ENCODE measurements at places on chromosomes 7 and 10.
A peak's percentile ranks its signal among the peaks of the same experiment; 100 is the strongest.

DNA sequence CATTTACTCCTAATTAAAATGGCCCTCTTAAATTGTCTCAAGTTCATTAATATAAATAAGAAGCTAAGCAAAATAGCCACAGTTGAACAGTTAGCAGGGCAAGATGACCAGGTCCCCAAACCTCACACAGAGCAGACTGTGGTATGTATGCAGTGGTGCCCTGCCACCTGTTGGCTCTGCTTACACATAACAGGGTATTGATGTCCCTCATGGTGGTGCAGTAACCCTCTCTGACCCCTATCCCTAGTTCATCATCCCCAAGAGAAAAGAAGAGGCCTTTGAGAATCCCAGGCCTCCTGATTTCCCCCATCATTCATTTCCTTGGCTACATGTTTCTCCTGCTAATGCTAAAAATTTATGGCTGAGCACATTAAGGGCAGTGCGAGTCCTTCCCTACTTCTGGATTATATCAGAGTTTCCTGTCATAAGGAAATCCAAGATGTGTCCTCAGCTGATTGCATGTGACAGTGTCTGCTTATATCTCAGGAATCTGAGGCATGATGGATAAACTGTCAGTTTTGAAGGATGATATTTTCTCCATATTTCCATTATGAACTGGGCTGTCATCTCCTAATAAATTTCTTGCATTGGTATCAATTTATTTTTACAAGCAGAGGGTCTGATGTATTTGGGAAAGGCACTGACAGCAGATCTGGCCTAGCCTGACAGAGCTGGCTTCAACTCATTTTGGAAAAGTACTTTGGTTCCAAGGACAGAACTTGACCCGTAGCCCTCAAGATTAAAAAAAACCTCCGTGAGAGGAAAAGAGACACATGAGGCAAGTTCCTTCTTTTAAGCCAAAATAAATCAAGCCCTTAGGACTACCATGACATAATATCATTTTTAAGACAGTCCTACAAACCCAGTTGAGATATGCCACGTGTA lies 880.6 kb downstream of the LRMDA start:
- no peak for DNase-seq

GRCh38 chr10:122122493-122122892 lies 133.5 kb downstream of the TACC2 start:
- no peak for DNase-seq

DNA sequence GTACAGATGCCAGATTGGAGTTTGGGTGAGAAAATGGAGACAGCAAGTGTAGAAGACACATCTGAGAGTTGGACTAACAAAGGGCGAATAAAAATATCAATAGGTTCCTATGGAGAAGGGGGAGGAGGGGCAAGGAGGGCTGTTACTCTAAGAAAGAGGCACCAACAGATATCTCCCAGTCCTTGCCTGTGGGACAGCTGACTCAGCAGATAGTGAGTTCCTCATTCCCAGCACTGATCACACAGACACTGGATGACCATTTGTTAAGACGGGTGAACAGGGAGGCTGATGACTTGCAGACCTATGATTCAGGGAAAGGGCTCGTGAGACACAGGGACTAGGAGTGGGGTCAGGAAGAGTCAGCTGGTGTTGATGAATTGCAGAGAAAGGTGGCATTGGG lies 5.7 kb upstream of the PRR15 start:
- DNase-seq, result no peak

- DNase-seq, result no peak
These were observed 50.7 kb upstream of the RPA3 start for GRCh38 chr7:7768977-7769709.

DNA sequence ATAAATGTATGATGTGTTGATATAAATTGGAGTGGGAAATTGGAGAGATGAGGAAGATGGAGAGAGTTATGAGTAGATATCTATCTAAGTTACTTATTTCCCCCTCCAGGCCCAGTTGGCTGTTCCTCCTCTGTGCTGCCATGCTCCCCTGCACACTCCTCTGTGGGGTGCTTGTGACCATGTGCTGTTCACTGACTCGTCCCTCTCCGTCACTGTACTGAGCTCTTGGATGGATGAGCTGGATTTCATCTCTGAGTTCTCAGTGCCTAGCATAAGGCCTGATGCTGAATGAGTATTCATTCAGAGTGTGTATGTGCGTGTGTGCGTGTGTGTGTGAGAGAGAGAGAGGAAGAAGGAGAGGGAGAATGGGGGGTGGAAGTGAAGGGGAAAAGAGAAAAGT lies 14.5 kb downstream of the OR9A2 start:
- no peak for DNase-seq

DNA sequence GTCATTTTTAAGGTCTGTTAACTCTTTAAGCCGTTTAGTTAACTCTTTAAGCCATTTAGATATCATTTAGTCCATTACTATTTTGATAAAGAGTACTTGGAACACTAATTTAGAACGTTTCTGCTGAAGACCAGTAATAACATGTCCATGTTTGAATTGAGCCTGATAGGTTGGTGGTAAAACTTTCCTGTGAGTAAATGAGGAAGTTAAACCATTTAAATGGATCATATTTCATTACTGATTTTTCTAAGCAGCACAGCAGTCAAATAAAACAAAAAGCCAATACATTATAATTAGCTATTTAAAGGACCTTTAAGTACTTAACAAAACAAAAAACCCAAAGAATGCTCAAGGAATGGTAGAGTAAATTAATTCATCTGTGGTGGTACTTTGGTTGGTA lies 29.4 kb downstream of the PHTF2 start:
- DNase-seq, result no peak

DNA sequence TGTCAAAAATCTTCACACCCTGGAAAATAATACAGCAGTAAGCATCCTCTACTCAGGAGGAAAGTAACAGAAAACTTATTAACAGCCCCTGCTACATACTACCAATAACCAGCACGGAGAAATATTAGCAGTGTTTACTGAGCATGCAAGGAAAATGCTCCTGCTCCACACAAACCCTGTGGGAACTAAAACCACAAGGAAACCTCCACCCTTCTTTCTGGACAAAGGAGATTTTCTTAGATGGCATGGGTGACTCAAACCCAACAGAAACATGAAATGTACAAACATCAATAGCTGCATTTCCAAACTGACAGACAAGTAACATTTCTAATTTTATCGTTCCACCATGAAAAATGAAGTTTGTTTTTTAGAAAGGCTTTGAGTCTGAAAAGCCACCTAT lies 113.4 kb downstream of the VPS41 start:
- DNase-seq, result no peak

DNA sequence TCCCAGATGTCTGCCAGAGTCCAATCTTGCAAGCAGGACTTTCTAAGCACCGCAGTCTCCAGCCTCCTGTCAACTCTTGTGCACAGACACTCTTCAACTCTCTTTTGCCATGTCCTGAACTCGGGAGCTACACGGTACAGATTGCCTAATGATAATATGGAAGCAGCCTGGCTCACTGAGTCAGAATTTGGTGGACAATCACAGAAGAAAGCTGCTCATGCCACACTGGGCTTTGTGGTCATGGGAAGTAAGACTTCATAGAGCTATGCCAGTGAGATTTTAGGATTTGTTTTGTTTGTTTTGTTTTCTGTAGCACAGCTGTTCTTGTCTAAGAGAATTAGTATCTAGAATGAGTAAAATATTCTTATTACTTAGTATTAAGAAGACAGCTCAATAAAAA lies 144.1 kb upstream of the PRSS58 start:
- no peak for DNase-seq

- no peak for DNase-seq
These were observed 107.3 kb upstream of the GLI3 start for GRCh38 chr7:42344198-42344755.

- DNase-seq, result no peak
These were observed 42.3 kb upstream of the HMX3 start for GRCh38 chr10:123093489-123093888.

- no peak for DNase-seq
These were observed 726 bp downstream of the MCU start for GRCh38 chr10:72692744-72692993.

DNA sequence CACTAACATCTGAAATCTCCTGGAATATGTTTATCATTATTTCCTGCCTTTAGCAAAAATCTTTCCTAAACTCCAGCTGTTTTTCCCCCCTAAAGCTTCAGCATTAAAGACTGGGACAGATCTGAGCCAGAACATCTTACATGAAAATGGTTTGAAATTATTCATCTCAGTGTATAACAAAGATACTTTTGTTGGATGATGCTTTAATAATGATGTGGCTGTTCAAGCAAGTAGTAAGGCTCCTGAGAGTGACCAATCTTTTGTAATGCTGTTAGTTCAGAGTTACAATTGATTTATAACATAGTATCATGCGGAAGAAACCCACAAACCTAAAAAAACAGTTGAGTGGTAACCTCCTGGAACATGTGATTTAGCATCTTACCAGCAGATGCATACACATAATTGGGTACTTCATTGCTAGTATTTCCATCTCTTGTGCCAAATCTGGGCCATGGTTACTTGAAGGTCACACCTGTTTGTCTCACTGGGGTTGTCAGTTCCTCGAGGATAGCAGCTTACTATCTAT lies 1.5 kb downstream of the BZW2 start:
- no peak for DNase-seq

- DNase-seq, result peak; percentile 42
These were observed 59.8 kb downstream of the COL13A1 start for GRCh38 chr10:69861251-69862240.

DNA sequence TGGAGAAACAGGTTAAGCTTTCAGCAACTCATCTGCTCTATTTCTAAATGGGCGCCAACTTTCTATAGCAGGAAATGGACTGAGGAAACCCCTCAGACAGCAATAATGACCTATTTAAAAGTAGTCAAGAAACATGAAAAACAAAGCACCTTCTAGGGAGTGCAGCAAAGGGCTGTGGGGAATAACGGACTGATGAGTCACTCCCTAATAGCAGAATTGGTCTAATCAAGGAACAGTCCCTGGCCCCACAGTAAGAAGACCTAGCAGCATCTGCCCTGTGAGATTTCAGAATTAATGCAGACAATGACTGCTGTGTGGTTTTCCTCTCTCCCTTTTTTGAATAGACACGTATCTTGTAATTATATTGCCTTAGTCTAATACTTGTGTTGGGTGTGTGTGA lies 602.9 kb downstream of the IPMK start:
- DNase-seq, result no peak
